Immature natural killer cell (primary cell): ENCODE measurements at places on chromosomes 4 and X. TPM values are rescaled to one million over a fixed set of nuclear protein-coding genes. Genes with fewer than 3 reads are reported as not detected.

Gene UGT2A1
- polyA plus RNA-seq = not detected

Gene TLR1
- 24.7 TPM for polyA plus RNA-seq

DNA sequence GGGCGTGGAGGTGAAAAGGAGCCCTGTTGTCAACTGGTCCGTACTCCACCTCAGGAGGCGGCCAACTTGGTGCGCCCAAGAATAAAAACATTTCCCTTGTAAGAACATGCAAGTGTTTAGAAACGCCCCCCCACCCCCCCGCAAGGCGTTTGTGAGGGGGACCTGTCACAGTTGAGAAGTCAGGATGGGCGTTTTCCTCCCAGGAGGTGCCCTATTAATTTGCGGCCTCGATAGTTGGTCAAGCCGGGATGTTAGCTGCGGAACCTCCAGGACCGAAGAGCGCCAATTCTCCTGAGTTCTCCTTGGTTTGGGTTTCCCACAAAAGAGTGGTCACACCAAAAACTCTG is 651 bp upstream of the SAP30 start:
- H3K36me3 ChIP-seq = no peaks in the 10 kb centered on the region
- peak overlapping the region; percentile 99 for H3K4me3 ChIP-seq
- H3K27ac ChIP-seq = peak overlapping the region; percentile 89
- peaks cover 33% of the 10 kb centered on the region for H3K4me1 ChIP-seq

Gene MAGEB6B
- polyA plus RNA-seq = not detected

Gene FGD1
- polyA plus RNA-seq = 0.36 TPM

DNA sequence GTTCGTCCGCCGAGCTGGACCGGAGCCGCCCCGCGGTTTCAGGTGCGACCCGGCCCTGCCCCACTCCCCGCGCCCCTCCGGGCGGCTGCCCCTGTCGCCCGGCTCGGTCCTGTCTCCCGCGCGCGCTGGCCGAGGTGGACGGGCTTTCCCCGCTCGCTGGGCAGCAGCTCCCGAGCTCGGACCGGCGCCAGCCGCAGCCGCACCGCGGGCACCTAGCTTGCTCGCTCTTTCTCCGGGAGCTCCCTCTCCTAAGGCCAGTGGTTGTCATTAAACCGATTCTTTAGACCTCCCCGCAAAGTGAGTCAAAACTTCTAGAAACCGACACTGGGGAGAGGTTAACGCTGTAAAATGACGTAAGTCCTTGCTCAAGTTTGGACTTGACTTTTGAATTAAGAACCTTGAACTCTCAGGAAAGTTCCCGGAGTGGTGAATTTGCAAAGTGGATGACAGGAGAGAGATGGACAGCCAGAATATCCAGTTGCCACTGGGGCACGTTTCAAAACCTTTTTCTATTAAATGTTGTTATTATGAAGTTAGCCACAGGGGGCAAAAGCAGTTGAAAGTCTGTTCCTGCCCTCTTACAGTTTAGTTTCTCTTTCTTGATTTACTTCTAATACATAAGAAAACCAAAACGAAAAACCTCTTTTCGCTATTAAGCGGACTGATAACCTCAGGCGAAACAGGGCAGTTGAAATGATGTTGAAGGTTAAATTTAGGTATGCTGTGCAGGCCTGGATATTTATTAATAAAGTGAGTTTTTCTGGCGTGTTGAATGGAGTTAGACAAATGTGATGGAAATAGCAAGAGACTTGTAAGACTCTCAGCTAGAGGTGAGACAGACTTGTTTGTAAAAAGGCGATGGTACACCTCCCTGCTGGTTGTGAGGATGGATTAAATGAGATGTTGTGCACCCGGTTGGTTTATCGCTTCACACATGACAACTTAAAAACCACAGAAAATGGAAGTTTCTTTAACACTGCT is 847 bp downstream of the PI4K2B start:
- peak; percentile 78 for DNase-seq
- H3K4me1 ChIP-seq = peaks cover 41% of the 10 kb centered on the region
- H3K27ac ChIP-seq = peak overlapping the region; percentile 98
- H3K4me3 ChIP-seq = peak overlapping the region; percentile 92
